ENCODE measurements at places on chromosomes 16 and 17.
A peak's percentile ranks its signal among the peaks of the same experiment; 100 is the strongest.

- DNase-seq = no peak
Observed at GRCh38 chr16:59566446-59566845, 832.3 kb upstream of the GOT2 start.

- no peak for DNase-seq
Observed at GRCh38 chr16:22787466-22788192, 26.3 kb upstream of the HS3ST2 start.

DNA sequence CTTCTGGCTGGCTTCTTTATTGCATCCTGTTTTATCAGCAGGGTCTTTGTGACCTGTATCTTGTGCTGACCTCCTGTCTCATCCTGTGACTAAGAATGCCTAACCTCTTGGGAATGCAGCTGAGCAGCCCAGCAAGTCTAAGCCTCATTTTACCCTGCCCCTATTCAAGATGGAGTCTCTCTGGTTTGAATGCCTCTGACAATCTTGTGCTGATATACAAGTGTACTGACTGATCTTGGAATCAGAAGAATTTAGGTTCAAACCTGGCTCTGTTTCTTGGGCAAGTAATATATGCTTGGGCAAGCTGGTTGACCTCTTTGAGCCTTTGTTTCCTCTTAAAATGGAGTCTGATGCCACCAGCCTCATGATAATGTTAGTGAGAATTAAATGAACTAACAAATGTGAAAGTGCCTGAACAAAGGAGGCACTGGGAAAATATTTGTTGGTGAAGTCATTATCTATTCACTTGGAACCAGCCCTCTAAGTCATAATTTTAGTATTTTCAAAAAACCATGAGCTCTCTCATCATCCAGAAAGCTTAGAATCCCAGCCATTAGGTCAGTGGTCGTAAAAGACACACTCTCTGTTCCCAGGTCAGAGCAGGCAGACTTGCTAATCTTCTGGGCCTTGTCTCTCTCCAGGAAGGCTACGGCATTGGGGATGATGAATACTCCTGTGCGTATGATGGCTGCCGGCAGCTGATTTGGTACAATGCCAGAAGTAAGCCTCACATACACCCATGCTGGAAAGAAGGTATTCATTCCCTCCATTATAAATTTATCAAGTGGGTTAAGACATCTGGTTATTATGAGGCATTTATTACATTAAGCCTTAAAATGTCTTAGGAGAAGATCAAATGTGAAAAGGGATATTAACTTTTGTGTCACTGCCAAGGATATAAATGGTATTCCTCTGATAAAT lies 18.1 kb upstream of the ARL2BP start:
- DNase-seq = no peak

DNA sequence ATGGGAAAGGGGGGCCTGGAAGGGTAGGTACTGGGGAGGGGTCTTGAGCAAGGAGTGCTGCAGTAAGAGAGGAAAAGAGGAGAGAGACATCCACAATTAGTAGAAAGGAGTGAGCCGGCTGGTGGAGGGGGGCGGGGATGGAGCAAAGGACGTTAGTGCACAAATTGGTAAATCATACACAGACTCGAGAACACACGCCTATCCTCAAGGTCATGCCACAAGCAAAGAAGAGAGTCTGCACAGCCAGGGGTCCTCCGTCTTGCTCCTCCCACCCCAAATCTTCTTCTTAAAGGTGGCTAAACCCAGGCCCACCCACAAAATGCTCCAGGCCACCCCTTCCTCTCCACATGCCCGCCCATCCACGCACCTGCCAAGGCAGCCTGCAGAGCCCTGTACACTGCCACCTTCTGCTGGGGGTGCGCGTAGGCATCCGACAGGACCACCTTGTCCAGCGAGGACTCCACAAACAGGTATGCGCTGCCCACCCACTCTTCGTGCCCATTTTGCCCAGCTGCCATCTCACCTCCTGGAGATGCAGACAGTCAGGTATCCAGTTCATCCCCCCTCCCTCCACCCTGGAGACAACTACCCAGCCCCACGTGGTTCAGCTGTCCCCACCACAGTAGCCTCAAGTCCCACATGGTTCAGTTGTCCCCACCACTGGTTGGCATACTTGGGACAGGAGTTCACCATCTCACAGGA lies 3.4 kb downstream of the TRADD start:
- no peak for DNase-seq

DNA sequence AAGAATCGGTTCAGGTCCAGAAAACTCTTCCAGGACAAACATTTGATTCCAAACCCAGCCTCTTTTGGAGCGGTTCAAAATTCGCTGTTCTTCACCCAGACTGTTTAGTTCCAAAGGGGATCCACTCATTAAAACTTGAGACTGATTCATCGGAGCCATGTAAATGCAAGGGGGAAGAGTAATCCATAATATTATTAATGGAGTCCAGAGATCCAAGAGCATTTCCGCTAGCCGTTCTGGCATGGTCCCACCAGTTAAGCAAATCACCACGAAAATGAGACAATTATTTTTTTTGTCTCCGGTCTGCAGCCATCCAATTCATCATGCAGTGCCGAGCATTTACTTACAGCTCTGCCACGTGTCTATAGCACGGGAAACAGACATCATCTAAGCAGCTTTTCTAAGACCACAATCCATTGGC lies 15.1 kb downstream of the CDH8 start:
- DNase-seq = no peak

DNA sequence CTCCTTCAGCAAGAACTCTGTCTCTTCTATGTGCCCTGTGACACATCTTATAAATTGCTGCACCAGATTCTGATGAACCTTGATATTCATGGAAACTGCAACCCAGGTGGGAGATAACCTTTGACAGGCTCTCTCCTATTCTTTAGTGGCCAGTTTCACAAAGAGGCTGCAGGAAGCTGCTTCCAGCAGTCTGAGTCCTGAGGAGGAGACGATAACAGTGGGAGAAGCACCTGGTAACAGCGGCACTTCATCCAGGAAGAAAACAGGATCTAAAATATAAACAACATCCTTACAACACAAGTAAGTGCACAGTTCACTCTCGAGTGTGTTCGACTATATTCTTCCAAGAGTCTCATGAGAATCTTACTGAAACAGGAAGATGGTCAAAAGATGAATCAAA lies 180.1 kb downstream of the MAP2K6 start:
- no peak for DNase-seq

- DNase-seq = no peak
Observed at GRCh38 chr17:57707892-57708291, 37.2 kb downstream of the CCDC182 start.

DNA sequence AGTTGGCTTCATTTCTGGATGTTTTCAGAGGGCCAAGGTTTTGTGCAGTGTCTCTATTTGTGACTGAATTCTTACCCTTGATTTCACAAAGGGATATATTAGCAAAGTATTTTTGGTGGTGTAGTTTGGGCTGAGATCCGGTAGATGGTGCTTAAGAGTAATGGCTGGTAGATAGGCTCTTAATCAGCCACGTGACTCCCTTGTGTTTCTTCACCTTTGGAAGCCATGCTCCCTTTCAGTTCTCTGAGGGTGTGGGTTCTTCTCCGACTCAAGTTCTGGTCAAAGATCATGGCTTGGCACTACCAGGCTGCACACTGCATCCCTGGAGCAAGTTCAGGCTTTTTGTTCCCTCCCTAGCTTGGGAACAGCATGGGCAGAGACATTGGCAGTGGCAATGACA lies 887.3 kb downstream of the CDH8 start:
- DNase-seq = no peak

DNA sequence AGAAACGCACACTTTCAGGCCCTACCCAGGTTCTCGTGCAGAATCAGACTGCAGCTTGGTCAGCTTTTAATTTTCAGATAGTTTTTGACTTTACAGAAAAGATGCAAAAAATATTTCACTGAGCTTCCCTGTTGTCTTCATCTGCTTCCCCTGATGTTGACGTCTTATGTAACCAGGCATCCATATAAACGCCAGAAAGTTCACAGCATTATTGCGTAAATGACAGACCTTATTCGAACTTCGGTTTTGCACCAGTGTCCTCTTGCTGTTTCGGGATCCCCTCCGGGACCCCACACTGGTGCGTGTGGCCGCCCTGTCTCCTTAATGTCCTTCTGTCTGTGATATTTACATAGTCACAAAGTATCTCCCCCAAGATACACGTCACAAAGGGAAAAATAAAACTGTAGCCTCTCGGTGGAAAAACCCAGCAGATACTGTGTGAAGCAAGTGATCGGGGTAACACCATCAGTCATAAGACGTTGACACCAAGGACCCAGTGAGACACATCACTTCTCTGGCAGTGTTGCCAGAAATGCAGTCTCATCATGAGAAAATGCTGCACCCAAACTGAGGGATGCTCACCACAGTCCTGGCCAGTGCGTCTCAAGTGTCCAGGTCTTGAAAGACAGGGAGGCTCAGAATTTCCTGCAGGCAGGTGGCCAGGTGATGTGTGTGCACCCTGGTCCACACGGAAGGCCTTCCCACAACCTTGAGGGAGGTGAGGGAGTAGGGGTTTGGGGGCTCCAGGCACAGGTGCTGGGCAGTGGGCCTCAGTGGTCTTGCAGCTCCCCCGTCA lies 4.3 kb downstream of the BANP start:
- no peak for DNase-seq

DNA sequence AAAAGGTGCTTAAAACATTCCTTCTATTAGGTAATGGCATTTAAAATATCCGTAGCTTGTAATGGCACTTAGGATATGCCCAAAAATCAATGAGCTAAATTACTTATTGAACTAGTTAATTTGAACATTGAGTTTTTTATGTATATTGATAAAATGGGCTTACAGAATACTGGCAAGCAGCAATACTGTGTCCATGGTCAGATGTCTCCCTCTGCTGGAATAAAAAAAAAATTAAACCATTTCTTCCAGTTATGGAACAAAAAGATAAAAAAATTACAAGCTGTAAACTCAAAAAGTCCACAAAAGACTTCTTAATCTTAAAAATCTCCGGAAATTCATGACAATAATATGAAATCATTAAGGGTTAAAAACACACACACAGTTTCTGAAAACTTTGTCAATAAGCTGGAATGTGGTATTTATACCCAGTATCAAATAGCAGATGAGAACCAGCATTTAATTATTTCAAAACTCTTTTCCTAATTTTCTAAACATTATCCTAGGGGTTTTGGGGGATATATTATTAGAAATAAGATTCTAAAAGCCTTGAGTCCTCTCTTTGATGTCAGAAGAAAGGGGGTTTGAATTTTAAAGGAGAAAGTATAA lies 21.5 kb upstream of the PSMD7 start:
- DNase-seq = no peak

DNA sequence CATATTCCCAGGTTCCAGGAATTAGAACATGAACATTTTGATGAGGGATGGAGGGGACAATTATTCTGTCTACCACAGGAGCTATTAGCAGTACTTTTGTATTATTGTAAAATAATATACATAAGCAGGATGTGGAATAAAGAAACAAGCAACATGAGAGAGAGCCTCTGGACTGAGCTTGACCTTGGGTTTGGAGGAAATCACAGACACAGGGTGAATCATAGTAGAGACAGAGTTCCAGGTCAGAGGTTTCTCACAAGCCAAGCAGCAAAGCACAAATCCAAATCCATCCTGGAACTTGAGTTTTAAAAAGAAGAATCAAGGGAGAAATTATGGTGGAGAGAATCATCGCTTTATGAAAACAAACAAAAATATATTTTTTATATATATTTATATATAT lies 5.1 kb downstream of the KRT31 start:
- DNase-seq = no peak

GRCh38 chr17:40122999-40123810 lies 1.4 kb downstream of the MSL1 start:
- DNase-seq = peak; percentile 47
